Pancreas (tissue), 10 donors: ENCODE measurements at places on chromosomes 7 and 10. TPM values are rescaled to one million over a fixed set of nuclear protein-coding genes. Genes with fewer than 3 reads are reported as not detected.

- no peak for DNase-seq
Measured at GRCh38 chr7:44103923-44104859, at the start of gene AEBP1. AEBP1 (plus strand) TSS chr7:44104345; CDS start chr7:44104666, 321 bp downstream.

PRKG1 gene
- total RNA-seq, result 9.6 TPM

INSYN2A gene
- not detected for total RNA-seq

DNA sequence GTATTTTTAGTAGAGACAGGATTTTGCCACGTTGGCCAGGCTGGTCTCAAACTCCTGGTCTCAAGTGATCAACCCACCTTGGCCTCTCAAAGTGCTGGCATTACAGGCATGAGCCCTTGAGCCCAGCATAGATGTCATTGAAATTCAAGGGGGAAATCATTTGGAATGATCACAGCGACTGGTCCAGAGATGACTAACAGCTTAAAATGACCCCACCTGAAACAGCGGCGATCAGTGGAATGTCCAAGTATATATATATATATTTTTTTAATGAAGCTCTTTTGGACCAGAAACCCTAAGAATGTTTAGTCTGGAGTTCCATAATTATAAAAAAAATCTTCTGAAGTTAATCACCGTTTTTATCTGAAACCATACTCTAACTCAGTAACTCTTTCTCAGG is 12.5 kb upstream of the AKR1E2 start:
- DNase-seq, result no peak

DNA sequence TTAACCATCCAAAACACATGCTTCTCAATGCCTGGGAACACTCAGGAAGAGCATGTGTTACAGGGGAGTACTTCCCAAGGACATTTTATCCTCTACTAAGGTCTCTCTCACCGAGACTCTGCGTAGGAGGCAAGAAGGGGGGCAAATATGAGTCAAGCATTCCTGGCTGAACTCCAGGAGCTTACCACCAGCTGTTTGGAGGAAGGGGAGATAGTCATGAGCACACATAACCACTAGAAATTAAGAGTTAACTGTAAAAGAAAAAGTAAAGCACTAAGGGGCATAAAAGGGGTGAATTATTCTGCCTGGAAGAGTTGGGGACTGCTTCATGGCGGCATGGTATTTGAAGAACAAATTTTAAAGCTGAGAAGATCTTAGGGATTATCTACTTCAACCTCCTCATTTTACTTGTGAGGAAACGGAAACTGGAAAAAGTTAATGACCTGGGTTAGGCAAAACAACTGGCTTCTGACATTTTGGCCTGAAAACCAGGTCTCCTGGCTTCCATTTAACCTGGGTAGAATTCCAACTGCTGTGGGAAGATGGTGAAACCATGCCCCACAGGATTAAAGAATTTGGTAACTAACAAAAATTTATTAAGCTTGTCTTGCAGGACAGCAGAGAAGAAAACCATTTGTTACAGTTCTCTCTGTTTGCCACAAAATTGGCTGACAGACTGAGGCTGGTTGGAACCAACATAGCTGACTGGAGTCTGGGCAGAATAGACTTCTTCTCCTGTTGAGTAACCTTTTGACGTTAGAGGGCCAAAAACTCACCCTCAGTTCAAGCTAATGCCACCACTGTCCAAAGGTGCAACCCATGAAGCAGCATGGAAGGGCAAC is 85.5 kb downstream of the SLC25A13 start:
- no peak for DNase-seq
